ENCODE measurements at places on chromosomes 7 and 10. TPM values are rescaled to one million over a fixed set of nuclear protein-coding genes. Genes with fewer than 3 reads are reported as not detected.

DNA sequence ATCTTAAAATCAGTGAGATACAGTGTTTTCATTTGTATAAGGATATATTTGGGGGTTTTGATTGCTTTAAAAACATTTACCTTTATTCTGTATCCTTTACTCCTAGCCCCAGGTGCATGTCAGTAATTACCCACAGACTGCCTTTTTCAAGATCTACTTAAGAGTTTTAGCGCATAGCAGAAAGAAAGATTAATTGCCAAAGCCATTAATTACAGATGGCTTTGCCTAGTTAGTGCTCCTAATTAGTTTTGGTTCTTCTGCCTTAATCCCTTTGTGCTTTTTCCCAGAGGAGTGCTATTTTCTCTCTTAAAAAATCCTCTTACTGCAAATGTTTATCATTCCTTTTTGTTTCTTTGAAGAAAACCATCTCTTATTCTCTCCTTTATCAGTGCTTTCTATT, 122.8 kb downstream of the MAPK8 start:
- H3K27me3 ChIP-seq = no peaks in the 10 kb centered on the region
- no peak overlapping the region for H3K27ac ChIP-seq
- H3K4me1 ChIP-seq = no peaks in the 10 kb centered on the region
- H3K36me3 ChIP-seq = peaks cover 46% of the 10 kb centered on the region
- no peak overlapping the region for H3K4me3 ChIP-seq

TAS2R38 gene
- not detected for total RNA-seq

GRCh38 chr7:105644937-105645336, 63.6 kb upstream of the EFCAB10 start:
- H3K4me3 ChIP-seq = no peak overlapping the region
- H3K36me3 ChIP-seq = peaks cover 9% of the 10 kb centered on the region
- H3K27me3 ChIP-seq = no peaks in the 10 kb centered on the region
- H3K4me1 ChIP-seq = peaks cover 18% of the 10 kb centered on the region
- DNase-seq = no peak

GIMAP7 gene
- 19.5 TPM for total RNA-seq

- H3K27ac ChIP-seq = no peak overlapping the region
- no peak overlapping the region for H3K4me3 ChIP-seq
- DNase-seq = no peak
- peaks cover 32% of the 10 kb centered on the region for H3K4me1 ChIP-seq
- no peaks in the 10 kb centered on the region for H3K36me3 ChIP-seq
- H3K27me3 ChIP-seq = no peaks in the 10 kb centered on the region
Measured at GRCh38 chr10:7611909-7612308, 54.9 kb downstream of the ITIH5 start.

- H3K27ac ChIP-seq = no peak overlapping the region
- H3K4me3 ChIP-seq = no peak overlapping the region
- H3K4me1 ChIP-seq = peaks cover 10% of the 10 kb centered on the region
- no peaks in the 10 kb centered on the region for H3K27me3 ChIP-seq
- no peaks in the 10 kb centered on the region for H3K36me3 ChIP-seq
Measured at GRCh38 chr10:75598998-75599397, 167.6 kb downstream of the LRMDA start.
